ENCODE measurements at places on chromosomes 3 and 15.

DNA sequence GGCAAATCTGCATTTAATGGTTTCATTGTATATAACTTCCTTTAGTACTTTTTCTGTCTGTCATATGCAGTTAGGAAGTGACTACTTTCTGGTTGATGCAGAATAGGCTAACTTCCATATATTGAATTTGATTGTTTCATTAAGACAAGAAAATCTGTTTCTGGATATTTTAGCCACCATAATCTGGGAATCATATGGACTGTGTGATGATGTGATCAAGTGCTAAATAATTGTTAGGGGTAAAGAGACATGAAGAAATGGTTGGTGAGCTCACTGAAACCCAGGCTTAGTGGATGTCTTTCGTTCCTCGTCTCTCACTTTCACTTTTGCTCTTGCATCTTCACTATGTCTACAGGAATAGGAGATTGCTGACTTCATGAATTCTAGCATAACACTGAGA, 3.5 kb upstream of the MNS1 start:
- DNase-seq, result no peak

DNA sequence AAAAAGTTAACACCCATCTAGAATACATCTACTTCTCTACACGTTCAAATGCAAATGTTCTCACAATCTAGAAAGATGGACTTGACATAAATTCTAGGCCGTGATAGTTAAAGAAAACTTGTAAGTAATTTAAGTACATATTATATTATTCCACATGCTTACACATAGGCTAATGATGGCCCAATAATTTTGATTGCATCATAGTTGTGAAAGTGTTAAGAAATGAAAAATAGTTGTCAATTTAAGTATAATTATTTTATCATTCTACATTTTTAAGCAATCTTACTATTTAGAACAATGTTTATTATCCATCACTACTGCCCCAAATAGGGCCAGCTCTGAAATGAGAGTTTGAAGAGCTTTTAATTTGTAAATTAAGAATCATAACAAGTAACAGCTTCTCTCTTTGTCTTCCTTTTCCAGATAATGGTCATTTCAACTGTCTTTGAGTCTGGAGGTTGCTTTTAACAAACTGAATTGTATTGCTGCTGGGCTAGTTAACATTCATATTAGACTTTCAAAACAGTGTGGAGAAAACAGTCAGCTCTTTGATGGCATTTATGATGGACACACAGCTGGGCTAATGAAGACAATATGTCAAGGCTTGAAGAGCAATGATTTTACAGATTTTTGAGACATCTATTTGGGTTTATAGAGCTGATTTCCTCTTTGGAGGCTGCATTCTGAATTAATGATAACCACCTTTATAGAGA, 246.1 kb upstream of the KCNH8 start:
- no peak for DNase-seq

DNA sequence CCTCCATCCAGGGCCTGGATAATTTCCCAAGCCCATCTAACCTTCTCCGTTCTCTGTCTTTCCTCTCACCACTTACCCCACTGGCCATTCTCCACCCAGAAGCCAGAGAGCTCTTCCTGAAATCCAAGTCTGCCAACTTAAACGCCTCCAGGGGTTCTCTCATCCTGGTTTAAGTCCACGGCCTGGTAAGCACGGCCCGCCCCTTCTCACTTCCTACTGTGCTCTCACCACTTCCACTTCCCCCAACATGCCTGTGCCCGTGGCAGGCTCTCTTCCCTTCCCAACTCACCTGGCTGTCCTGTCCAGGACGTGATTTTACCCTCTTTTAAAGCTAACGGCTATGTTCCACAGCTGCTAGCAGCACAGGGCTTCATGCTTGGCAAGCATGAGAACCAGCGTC, 1.7 kb upstream of the CX3CR1 start:
- DNase-seq, result no peak

DNA sequence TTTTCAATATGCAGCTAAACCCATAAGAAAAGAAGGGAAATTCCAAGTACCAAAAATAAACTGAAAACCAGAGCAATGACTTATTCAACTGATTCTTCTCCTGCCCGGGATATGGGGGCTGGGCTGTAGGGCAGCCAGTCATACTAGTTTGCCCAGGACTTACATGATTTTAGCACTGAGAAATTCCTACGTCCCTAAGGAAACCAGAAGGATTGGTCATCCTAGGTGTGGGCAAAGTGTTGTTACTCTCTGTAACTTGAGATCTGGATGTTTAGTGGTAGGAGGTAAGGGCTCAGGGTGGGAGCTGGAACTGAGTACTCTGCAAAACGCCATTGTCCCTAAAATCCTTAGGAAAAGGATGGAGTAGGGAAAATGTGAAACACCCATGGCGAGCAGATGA, 1.2 kb upstream of the DAZL start:
- no peak for DNase-seq

GRCh38 chr3:190003681-190004123, 117.0 kb downstream of the P3H2 start:
- peak; percentile 90 for DNase-seq

GRCh38 chr3:21894459-21895340, 143.7 kb upstream of the ZNF385D start:
- DNase-seq, result peak; percentile 14

DNA sequence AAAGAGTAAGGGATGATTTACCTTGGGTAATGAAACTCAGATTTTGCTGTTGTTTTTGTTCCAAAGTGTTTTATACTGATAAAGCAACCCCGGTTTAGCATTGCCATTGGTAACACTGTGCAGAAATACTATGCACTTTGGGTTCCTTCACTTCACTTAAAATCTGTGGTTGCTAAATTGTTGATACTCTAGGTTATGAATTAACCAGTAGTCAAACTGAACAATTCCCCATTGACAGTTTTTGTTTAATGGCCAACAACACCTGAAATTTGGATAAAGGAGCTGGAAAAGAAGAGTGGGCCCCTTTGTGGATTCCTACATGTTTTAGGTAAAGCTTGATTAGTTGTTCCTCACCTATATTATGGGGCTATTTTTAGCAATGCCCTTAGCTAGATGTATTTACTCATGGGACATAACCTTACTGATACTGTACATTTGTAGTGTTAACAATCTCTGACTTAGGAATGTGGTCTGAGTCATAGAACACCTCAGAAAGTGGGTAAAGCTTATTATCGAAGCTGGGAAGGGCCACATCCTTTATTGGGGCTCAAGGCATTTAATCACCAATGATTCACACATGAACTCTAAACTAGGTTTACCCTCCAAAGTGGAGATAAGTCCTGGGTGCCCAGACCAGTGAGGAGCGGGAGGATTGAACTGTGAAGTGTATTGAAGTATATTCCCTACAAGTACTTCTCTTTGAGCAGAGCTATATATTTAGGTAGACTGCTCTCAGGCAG, 29.5 kb upstream of the THRB start:
- DNase-seq, result peak; percentile 9

GRCh38 chr3:139198186-139198585, 145.6 kb upstream of the MRPS22 start:
- no peak for DNase-seq

- no peak for DNase-seq
These were observed 13.7 kb upstream of the U2SURP start for GRCh38 chr3:142987707-142988106.

- DNase-seq, result peak; percentile 73
These were observed 150.2 kb upstream of the MLF1 start for GRCh38 chr3:158420654-158421396.

DNA sequence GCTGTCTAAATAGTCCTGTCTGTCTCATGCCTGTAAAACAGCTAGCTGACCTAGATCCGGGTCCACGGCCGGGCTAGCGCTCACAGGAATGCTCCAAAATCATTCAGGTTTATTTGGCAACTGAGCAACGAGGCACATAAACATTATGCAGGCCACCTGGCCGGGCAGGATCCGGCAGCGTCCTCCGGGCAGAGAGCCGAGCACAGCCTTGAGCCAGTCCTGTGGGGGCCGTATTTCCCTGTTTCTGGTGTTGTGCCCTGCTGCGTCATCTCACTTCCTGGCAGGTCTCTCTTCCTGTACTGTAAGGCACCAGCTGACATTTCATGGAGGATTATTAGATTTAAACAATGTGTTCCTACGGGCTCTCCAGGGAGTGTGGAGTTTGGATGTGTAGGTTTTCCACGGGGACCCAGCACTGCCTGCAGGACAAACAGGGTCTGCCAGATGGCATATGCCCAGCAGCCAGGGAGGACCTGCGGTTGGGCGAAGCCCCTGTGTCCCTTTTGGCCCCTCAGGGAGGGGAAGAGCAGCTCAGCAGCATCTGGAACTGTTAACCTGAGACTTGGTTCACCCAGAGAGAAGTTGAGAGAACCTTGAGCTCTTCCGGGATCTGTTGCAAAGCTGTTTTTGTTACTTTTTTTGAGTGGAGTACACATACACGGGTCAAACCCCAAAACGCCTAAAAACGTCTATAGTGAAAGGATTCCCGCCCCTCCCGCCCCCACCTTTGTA, 16.6 kb upstream of the LRRK1 start:
- DNase-seq, result no peak

- DNase-seq, result no peak
These were observed 21.6 kb downstream of the RNU5B-1 start for GRCh38 chr15:65326117-65326526.

- DNase-seq, result no peak
These were observed 13.4 kb downstream of the TAMM41 start for GRCh38 chr3:11832981-11833905.

DNA sequence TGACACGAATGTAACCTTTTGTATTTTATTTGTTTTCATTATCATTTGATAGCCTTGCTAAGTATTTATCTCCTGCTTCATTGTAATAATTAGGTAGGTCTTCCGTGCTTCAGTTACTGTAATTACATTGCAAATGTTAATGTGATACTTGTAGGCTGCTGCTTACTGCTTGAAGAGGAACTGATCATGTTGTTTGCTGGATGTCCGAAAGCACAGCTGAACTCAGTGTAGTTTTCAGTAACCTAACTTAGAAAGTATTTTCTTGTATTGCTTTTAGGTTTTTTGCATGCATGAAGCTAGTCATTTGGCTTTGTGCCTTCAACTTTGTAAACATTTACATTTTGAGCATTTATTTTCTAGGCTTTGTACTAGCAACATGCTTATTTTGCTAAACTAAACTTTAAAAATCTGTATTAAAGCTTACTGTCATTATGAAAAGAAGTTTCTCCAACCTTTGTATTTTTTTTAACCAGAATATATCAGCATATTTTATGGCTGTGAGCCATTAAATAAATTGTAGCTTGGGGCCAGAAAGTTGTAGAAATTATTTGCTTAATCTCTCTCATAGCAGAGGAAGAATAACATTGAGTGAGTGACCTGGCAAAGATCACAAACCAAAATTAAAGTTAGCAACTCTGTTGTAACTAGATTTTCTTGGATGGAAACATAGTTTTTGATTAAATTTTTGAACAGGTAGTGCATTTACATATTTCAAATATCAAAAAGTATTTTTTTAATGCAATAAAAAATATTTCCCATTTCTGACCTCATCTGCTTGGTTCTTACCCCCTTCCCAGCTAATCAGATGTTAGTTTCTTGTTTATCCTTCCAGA, 30.7 kb downstream of the SACM1L start:
- DNase-seq, result no peak

DNA sequence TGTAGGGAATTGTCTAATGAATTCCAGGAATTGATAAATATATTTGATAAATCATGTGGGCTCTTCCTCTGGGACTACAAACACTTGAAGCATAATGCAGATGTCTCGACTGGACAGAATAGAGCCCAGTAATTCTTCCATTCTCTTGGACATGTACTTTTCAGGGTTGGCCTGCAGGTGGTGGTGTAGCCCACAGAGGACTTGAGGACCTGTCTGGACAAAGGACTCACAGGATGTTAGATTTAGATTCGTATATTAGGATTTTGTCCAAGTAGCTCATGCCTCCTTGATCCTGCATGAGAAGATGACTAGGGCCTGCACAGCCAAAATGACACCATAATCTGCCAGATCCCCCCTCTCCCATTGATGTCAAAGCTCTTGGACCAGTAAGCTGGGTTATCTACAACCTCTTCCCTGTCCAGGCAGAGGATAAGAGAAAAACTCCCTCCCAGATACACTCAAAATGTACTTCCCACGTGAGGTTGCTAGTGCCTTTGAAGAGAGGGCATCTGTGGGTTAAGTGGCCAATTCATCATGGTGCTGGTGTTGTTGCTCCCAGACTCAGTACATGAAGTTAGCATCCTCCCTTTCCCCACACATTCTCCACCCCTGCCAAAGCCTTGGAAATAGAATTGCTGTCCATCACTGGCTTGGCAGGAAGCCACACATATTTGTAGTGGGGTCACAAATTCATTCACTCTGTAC, 88.6 kb upstream of the ZNF280D start:
- peak; percentile 28 for DNase-seq

- DNase-seq, result no peak
These were observed 466.3 kb upstream of the EPHA3 start for GRCh38 chr3:88641033-88641604.

DNA sequence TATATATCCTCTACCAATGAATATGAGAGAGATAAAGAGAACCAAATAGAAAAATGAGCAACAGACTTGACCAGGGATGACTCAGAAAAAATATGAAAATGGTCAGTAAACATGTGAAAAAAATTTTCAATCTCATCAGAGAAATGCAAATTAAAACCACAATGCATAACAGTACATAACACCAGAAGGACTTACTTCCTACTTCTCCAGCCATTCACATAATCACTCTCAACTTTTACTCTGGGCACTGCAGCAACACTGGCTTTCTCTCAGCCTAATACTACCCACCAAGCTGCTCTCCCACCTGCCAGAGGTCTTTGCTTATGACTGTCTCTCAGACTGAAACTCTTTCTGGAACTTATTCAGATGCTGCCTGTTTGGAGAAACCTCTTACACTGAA, 49.4 kb downstream of the DPH6 start:
- no peak for DNase-seq

- no peak for DNase-seq
These were observed 85.7 kb upstream of the EIF1B start for GRCh38 chr3:40223856-40224255.

GRCh38 chr3:27031476-27031875, 337.7 kb downstream of the NEK10 start:
- no peak for DNase-seq

DNA sequence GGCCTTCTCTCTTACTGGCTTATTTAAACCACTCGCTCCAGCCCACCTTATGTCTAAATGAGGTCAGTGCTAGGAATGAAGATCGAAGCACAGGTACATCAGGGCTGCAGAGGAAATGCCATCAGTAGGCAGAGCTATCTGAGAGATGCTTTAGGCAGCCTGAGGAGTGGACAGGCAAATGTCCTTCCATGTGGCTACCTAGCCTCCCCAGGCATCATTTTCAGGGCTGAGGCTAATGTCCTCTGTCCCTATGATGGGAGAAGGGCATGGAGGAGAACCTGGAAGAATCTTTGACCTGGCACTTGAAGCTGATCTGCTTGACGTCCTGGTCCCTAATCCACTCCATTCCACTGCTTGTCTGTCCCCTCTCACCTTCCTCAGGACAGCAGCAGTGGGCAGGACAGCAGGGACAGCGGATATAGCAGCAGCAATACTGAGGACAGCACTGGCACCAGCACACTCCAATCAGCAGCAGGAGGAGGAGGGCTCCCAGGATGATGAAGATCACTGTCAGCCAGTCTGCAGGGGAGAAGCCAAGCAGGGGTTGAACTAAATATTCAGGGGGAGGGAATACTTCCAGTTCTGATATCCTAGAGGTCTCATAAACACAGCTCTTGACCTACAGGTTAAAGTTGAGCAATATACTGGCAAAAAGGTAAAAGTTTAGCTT, 21.0 kb downstream of the ILDR1 start:
- no peak for DNase-seq
